ENCODE measurements at places on chromosomes 7 and 10.
A peak's percentile ranks its signal among the peaks of the same experiment; 100 is the strongest.

GRCh38 chr7:133853706-133854276, 273.3 kb upstream of the LRGUK start:
- no peak for DNase-seq

- no peak for DNase-seq
Observed at GRCh38 chr7:119472408-119473038, 800.5 kb upstream of the KCND2 start.

DNA sequence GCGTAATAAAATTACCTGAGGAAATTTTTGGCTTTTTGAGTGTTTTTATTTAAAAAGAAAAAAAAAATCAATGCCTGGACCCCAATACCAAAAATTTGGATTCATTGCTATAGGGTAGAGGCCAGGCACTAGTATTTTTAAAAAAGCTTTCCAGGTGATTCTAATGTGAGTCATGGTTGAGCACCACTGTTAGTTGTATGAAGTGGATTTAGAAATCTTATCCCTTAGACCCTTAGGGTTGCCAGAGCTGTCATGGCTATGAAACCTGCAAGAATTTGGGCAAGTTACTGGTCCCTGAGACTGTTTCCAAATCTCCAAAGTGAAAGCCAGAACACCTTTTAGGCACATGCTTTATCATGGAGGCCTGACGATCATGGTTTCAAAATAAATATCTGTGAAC, 262.5 kb downstream of the AHR start:
- DNase-seq, result no peak

DNA sequence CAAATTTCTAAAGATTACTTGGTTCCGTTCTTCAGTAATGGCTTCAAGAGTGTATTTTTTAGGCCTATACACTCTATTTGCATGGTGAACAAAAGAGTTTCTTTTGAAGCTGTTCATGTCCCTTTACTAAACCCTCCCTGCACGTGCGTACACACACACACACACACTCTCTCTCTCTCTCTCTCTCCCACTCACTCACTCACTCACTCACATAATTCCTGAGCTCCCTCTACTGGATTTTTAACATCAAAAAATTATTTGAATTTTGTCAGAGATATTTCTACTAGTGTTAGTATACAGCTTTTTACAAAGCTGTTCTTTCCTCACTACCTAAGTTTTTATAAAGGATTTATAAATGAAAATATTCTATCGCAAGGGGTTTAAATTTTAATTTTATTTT, 85.9 kb downstream of the UBE3C start:
- no peak for DNase-seq

- DNase-seq, result no peak
Observed at GRCh38 chr10:11322698-11323097, 288.8 kb downstream of the USP6NL start.

DNA sequence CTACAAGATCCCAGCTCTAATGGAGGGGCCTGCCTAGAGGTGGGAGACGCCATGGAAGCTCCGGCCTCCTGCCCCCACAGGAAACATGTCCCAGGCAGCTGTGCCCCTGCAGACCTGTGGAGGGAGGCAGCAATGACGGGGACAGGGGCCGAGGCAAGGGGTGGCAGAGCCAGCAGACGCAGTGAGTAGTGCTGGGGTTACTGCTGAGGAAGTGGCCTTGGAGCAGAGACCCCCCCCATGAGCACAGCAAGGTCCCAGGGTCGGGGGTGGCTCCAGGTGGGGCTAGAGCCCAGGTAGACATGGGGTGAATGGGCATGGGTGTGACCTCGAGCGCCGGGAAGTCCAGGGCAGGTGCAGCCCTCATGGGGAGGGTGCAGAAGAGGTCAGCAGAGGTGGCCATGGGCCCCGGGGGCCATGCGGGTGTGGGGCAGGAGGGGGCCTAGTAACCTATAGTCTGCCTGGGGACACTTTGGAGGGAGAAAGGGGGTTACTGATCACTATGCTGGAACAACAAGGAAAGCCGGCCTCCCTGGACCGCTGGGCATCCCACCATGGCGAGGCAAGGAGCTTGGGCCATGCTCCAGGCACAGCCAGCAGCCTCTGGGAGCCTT, 45.5 kb downstream of the JAKMIP3 start:
- DNase-seq, result no peak

DNA sequence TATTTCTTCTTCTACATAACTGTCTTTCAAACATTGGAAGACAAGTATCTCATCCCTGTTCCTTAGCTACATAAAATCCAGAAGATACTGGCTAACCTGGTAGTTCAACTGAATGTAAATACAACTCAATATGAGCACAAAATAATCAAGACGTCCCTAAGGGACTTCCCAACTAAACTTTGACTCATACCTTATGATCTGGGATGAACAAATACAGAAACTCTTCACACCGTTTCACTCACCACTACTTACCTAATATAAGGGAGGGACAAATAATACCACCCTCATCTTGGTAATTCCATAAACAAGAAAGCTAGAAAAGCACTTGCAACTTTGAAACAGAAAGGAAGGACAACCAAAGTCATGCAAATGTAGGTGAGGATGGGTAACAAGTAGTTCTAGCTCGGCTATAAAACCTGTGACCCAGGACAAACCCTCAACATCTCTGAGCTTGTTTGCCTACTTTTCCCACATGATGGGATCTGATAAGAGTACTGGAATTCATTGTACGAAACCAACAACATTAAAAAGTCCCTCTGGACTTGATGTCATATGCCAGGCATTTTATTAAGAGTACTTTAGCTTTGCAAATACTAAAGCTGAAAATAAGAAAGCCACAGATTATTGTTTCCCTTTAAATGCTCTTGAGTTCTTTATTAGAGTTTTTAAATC, 121.9 kb downstream of the STRA8 start:
- no peak for DNase-seq

DNA sequence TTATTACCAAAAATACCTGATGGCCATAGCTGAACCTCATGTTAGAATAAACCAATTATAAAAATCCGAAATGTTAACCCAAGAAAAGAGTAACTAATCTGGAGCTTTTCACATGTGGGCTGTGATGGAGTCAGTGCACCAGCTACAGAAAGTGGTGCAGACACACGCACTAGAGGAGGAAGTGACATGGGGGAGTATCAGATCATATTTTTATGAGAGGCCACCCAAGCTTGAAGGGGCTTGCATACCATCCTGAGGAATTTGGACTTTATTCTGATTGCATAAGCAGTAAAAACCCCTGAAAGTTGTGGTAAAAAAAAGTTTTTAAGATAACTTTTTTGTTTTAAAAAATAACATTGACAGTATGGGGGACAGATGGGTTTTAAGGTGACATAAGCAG, 1148.5 kb upstream of the CELF2 start:
- DNase-seq, result no peak

DNA sequence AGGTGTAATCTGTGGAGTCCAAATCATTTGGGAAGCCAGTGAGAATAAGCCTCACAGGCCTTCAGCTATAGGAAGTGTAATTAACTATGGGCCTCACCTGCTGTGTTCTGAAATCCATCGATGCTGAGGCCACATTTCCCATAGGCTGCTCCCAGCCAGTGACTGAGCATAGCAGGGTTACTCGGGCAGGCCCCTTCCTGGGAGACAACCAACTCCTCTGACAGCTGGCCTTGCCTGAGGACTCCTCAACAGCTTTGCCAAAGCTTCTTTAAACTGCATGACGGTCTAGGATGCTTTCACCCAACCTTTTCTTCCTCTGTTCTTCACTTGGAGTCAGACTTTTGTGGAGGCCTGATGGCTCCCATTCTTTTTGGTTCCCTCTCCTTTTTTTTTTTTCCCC, 63.8 kb upstream of the SMNDC1 start:
- DNase-seq, result no peak

GRCh38 chr10:86661161-86662025, 6.9 kb upstream of the LDB3 start:
- DNase-seq, result no peak

DNA sequence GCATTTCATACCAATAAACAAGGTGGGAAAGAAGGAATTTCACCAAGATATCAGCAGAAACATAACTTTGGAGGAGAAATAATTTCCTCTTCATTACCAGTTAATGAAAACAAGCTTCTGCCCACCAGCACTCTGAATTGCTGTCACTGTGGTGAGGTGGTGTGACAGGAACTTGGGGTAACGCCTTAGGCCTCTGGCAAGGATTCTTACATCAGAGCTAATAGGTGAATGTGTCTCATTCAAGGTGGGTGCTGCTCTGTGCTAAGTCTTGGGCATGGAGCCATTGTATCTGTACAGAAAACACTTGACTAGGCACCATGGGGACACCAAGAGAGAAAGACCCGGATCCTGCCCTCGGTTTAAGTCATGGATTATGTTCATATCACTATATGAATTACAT, 8.3 kb upstream of the LOXL4 start:
- no peak for DNase-seq

DNA sequence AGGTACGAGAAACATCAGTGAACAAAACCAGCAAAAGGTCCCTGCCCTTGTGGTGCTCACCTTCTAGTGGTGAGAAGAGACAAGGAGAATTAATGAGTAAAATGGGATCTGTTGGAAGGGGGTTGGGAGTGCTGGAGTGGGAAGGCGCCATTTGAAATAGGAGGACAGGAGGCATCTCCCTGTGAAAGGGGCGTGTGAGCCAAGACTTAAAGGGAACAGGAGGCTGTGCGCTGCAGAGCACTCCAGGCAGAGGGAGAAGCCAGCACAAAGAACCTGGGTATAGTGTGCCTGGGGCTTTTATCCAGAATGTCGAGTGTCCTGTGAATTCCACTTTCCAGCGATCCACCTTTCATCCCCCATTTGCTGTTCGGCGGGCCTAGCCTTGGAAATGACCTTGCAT, 497.9 kb upstream of the GALNT17 start:
- no peak for DNase-seq

- DNase-seq, result no peak
Observed at GRCh38 chr10:567869-568268, 121.6 kb downstream of the DIP2C start.

- no peak for DNase-seq
Observed at GRCh38 chr10:71063401-71063800, 149.0 kb upstream of the UNC5B start.

DNA sequence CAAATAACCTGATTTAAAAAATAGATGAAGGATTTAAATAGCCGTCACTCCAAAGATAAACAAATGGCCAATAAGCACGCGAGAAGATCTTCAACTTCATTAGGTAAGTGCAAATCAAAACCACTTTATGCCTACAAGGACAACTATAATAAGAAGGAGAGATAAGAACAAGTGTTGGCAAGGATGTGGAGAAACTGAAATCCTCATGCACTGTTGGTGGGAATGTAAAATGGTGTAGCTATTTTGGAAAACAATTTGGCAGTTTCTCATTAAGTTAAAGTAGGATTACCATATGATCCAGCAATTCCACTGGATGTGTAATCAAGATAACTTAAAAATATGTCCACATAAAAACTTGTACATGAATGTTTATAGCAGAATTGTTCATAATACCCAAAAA, 64.1 kb downstream of the CXCL12 start:
- no peak for DNase-seq

GRCh38 chr7:107167483-107168232, 1.1 kb upstream of the HBP1 start:
- DNase-seq, result peak; percentile 27

DNA sequence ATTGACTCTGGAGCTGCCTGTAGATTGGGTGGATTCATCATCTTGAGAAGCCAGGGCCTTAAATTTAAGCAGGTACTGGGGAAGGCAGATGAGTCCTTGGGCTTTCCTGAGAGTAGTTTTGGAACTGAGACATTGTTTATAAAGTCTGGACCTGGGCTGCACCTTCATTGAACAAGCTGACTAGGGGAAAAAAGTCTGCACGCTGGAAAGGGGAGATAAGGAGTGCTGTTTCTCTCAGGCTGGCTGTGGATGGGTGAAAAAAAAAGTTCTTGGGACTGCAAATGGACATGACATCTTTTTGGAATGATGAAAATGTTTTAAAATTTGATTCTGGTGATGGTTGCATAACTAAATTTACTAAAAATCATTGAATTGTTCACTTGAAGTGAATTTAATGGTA, 12.0 kb downstream of the SEC24C start:
- no peak for DNase-seq

DNA sequence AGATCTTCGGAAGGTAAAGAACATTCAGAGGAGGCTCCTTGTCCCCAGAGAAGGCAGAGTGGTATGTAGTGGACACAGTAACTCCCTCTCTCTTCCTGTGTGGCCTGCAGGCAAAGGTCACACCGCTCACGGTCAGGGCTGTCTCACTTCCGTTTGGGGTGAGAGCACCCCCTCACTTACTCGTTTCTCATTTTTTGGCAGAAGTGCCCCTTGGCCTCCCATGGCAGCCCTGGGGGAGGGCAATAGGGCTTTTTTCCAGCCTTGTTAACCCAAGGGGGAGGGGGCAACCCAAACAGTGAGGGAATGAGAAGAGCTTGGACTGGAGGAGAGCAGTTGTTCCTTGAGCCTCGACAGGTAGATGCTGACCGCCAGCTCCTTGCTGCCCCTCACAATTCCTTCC, 31.8 kb upstream of the SRGN start:
- DNase-seq, result no peak

DNA sequence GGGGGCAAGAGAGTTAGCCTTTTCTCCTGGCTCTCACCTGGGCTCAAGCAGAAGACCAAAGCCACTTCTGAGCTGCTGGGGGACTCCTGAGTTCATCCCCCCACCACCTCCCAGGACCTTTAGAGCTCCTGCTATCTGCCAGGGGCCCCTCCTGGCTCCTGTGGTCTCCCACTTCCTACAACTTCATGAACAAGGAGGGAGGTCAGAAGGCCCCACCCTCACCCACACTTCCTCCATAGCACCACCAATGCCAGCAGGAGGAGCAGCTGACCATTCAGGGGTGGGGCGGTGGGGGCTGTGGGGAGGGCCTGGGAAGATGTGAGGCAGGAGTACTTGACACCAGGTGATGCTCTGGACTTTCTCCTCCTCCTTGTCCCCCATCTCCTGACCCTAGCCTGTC, 32.6 kb upstream of the ADCYAP1R1 start:
- DNase-seq, result no peak

DNA sequence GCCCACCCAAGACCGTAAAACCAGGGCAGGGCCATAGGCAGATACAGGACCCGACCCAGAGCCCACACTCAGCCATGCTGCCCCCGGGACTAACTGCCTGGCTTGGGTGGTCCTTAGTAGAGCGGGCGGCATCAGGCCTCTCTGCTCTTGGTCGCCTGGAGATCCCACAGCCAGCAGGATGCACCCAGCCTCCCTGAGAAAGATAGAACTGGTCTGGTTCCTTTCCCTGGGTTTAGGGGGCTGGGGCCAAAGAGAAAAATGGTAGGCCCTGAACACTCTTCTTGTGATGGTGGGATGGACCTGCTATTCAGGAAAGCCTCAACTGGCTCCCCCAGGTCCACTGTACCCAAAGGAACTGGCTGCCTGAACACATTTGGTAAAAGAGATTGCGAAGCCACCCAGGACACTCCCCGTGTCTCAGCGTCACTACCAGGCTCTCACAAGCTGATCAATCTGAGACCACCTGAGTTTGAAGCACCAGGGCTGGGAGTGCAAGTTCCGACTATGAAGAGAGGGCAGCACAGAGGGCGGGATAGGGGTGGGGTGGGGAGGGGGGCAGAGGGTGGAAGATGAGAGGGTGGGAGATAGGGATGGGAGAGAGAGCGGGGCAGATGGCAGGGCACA, 591.5 kb downstream of the DNAJB6 start:
- no peak for DNase-seq

All from GM13977 (cell line).